ENCODE measurements at places on chromosomes 7 and 10.

- no peak for DNase-seq
Observed at GRCh38 chr7:38795593-38795992, 113.4 kb downstream of the VPS41 start.

DNA sequence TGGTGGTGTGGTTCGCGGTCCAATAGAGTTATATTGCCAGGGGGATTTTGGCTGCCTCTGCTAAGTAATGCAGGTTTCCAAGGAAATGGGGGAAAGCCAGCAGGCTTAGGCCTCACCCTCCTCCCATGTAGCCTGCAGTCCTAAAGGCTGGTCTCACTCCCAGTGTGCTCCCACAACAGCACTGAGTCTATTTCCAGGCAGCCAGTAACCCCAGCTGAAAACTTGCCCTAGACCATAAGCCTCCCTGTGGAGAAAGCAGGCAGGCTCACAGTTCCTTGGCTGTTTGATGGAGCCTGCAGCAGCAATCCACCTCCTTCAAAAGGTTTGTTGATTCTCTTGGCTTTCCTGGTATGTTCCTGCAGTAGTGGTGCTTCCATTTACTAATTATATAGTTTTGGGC, 220.0 kb upstream of the ZNF804B start:
- no peak for DNase-seq

DNA sequence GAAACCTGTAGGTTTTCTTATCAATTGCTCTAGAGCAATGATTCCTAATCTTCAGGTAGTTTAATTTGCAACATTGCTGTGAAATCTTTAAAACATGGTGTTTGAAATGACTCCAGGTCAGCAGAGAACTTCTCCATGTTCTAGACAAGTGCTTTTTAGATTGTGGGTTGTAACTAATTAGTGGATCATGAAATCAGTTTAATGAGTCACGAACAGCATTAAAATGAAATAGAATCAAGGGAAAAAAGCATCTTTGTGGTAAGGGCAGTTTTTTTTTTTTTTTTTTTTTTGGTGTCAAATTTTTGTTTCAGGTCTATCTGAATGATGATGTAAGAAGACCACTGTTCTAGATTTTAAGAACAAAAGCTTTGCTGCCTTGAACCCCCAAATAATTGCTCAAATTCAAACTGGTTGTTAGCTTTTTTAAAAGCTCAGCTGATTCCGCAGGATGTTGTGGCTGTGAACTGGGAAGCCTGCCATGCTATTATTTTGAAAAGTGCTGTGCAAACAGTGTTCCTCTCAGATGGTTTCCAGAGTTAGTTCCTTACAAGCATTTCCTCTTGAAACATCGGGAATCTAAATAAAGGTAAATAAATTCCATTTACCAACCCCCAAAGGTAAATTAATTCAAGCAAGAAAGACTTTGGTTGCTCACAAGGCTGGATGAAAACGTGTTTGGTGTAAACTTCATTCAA, 13.1 kb upstream of the PDK4 start:
- DNase-seq, result no peak

DNA sequence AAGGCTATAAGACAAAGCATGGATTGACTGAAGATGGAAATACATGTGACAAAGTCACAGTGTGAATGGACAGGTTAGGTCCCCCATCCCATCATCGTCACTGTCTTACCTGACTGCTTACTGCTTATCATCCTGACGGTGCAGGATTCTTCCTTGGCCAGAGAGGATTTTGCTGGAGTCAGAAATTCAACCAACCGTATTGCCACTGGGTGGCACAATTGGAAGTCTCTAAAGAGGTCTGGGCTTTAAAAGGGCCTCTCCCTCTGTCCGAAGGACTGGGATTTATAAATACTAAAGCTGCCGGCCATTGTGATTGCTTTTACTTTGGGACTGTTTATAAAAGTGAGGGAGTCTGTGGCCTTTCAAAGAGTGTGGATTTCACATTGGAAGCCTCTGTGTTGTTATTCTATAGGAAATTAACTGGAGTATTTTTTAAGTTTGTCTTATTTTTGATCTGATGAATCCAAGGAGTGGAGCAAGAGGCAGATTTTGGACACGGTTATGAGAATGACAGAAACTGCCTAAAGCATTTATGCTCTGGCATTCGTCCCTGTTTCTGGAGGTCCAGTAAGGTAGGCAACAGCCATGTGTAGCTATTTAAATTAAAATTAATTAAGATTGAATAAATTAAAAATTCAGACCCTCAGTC, 113.3 kb upstream of the CREB5 start:
- no peak for DNase-seq

- DNase-seq, result no peak
Observed at GRCh38 chr7:26653430-26654399, 210.7 kb downstream of the SKAP2 start.

GRCh38 chr7:156684661-156685060, 44.1 kb downstream of the RNF32 start:
- DNase-seq, result no peak

GRCh38 chr10:75858339-75858738, 426.9 kb downstream of the LRMDA start:
- no peak for DNase-seq

DNA sequence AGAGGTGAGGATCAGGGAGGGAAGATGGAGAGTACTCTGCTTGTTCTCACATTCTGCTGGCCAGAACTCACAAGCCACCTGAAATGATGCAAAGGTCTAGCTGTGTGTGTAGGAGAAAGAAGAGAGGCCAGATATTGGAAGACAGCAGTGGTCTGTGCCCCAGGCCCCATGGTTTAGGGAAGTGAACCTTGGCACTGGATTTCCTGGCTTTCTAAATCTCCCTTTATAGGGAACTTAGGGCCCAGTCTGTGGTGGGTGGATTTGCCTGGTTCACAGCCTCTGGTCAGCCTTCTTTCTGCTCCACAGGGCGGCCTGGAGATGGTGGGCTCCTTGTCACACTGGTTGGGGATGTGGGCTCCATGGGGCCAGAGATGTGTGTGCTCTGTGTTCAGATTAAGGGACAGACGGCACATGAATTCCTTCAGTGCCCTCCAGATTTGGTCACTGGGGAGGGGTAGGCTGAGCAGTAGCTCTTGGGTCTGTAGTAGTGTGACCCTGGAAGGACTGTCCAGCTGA, 9.5 kb upstream of the SH2D4B start:
- DNase-seq, result no peak

Data from KG1 (cell line).